SW 1271 (cell line): ENCODE measurements at places on chromosomes 7 and 10.

DNA sequence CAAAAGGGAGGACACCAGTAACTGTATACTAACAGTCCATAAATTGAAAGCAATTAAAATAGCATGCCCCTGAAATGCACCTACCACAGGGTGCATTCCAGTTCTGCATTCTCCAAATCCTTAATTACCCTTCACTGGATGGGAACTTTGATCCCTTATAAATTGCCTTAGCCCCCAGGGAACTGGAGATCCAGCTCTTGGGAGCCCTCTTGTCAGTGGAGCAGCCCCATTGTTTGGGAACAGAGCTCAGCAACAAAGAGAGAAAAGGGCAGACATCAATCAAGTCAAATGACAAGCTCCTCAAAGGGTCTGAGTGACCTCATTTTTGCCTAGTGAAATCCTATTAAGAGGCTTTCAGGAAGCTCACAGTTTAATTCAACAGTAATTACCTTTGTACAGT lies 472.6 kb downstream of the XPNPEP1 start:
- no peak for DNase-seq

DNA sequence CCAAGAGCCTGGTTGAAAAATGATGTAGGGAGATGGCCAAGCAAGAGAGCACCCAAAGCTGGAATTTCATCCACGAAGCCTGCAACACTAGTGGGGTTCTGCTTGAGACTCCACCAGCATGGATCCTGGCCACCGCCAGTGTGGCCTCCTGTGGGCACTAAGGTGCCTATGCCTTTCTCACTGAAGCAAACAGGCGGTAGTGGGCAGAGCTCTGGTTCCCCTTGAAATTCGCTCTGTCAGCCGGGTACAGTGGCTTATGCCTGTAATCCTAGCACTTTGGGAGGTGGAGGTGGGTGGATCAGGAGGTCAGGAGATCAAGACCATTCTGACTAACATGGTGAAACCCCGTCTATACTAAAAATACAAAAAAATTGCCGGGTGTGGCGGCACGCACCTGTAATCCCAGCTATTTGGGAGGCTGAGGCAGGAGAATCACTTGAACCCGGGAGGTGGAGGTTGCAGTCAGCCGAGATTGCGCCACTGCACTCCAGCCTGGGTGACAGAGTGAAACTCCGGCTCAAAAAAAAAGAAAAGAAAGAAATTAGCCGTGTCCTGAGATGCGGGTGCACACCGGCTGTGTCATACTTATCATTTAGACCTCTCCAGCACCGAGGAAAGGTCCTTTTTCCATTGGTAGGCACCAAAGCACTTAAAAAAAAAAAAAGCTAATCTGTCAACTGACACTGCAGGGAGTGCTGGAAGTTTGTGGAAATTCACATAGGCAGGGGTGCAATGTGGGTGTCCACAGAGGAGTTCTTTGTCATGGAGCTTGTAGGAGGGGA lies 28.3 kb downstream of the CCM2 start:
- DNase-seq = no peak

- DNase-seq = no peak
Measured at GRCh38 chr10:48459270-48460150, 145.4 kb downstream of the ARHGAP22 start.

- DNase-seq = no peak
Measured at GRCh38 chr7:85162721-85163120, 24.1 kb downstream of the SEMA3D start.

DNA sequence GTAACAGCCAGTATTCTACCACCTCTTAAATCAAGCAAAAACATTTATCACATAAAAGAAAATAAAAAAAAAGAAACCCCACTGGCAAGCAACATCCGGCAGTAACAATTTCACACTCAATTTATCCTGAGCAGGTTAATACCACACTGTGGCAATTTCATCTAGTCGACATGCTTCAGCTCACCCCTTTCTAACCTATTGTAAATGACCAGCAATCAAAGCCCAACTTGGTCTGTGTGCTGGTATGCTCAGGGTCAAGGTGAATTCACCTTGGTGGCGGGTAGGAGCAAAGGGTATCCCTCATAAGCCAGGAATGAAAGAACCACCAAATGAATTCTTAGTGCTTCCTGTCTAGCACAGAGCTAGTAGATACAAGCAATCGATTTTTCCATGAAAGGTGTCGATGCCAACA lies 109.1 kb upstream of the AFAP1L2 start:
- no peak for DNase-seq

GRCh38 chr10:29865700-29866355 lies 193.6 kb downstream of the JCAD start:
- no peak for DNase-seq

GRCh38 chr10:108000365-108000764 lies 835.9 kb upstream of the SORCS1 start:
- DNase-seq = no peak

DNA sequence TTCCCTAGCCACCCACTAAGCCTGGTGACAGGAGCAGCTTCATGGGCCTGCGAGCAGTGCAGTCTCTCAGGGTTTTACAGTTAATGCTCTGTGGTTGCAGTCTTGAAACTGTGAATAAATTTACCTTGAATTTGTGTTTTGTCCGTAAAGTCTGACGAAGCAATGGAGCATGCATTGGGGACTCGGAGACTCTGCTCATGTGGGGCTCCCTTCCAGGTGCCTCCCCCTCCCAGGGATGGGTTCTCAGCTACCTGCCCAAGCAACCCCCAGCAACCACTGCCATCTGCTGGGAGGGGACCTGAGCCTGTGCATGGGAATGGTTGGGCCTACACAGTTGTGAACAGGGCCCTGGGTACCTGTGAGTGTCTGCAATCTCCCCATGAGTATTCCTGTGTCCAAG lies 36.3 kb upstream of the IKZF1 start:
- no peak for DNase-seq

DNA sequence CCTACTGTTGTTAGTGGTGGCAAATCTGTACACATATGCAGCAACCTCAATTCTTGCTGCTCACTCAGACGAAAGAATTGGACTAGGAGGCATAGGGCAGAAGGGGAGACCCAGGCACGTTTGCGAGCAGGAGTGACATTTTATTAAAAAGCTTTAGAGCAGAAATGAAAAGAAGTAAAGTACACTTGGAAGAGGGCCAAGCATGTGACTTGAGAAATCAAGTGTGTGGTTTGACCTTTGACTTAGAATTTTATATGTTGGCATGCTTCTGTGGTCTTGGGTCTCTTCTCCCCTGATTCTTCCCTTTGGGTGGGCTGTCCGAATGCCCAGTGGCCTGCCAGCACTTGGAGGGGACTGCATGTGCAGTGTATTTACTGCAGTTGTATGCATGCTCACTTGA lies 205.5 kb upstream of the SEMA3D start:
- no peak for DNase-seq

DNA sequence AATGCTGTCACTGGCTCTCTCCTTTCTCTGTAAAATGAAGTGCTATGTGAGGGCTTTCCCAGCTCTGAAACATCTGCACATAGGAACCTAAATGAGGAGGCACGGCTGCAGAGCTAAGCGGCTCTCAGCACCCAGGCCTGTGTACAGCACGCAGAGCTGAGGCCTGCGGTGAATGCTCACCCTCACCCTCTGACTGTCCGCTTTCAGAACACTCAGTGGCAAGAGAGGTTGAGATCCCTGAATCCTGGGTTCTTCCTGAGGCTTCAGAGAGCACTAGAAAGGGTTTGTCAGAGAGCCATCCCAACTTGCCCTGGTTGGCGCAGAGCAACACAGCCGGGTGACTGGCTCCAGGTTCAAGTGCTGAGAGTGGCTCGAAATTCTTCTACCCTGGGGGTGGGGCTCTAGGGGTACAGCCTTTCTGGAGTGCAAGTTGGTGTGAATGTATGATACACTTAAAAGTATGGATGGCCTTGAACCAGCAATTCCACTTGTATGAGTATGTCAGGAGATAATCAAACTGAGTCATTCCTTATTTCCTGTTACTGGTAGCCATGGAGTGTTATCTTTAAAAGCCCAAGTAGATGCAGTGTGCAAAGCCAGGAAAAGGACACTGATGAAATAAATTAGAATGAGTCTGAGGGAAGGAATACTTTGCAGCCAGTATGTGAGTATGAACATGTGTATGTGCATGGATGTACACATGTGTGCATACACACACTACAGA lies 1.7 kb upstream of the CCDC201 start:
- DNase-seq = peak; percentile 81

- DNase-seq = no peak
Measured at GRCh38 chr10:117134056-117134305, 4.1 kb downstream of the VAX1 start.

- no peak for DNase-seq
Measured at GRCh38 chr7:142418326-142418725, 160.5 kb upstream of the PRSS58 start.

DNA sequence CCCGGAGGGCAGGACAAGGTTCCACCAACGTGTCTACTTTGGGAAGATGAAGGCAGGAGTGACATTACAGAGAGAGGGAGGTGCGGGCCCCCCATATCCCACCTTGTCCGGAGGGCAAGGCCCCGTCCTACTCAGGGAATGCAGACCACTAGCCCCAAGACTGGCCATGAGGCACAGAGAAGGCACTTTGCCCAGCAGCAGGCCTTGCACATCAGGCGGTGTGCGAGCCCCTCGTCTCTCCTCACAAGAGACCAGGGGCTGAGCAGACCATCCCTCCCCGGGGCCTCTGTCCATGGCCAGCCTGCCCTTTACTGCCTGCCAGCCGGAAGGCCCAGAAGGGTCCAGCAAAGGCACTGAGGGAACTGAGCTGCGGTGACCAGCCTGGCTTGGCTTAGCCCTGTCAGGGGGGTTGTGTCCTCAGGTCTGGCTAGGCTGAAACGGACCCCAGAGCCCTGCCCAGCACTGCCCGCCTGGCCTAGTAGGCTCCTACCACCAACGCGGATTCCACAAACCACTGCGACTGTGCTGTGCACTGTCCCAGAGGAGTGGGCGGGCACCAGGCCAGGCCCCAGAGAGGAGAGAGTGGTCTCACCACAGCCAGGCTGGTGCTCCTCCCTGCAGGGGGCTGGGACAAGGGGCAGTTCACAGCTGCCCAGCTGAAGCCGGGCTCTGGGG lies 16.7 kb downstream of the CAMK2B start:
- DNase-seq = no peak

- no peak for DNase-seq
Measured at GRCh38 chr7:74604326-74605020, 53.0 kb upstream of the GTF2I start.
